Kidney tubule cell (primary cell): ENCODE measurements at places on chromosomes 4 and X.

GRCh38 chr4:1021386-1022050, 10.1 kb downstream of the FGFRL1 start:
- no peak for DNase-seq

GRCh38 chr4:132910229-132910748, 238.8 kb upstream of the PCDH10 start:
- DNase-seq, result no peak

DNA sequence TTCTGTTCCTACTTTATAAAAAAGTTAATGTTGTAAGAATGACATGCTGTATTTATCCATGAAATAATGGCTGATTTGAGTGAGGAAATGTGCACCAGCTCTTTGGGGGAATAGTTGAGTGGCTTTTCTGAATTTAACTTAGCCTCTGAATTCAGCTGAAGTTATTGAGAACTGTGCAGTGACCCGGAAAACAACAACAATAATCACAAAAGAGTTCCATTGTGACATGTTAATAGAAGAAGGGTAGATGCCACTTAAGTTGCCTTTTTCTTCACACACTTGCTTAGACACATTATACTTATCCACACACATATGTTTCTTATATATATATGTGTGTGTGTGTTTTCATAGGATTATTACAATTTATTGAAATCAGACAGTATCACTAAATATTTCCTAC, 301.2 kb downstream of the BMPR1B start:
- no peak for DNase-seq

DNA sequence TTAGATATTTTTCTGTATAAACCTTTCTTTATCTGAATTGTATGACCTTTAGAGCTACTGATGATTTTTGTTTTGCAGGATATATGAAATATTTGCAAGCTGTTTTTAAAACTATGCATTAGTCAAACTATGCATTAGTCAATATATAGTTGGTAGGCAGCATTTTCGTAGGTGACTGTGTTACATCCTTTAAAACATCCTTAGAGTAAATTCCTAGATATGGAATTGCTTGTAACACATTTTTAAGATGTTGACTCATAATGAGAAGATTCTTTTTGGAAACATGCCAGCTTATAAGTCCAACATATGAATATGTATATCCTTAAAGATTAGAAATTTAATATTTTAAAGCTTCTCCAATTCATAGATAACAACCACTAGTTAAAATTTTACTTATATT, 1768.5 kb downstream of the PCDH7 start:
- no peak for DNase-seq

DNA sequence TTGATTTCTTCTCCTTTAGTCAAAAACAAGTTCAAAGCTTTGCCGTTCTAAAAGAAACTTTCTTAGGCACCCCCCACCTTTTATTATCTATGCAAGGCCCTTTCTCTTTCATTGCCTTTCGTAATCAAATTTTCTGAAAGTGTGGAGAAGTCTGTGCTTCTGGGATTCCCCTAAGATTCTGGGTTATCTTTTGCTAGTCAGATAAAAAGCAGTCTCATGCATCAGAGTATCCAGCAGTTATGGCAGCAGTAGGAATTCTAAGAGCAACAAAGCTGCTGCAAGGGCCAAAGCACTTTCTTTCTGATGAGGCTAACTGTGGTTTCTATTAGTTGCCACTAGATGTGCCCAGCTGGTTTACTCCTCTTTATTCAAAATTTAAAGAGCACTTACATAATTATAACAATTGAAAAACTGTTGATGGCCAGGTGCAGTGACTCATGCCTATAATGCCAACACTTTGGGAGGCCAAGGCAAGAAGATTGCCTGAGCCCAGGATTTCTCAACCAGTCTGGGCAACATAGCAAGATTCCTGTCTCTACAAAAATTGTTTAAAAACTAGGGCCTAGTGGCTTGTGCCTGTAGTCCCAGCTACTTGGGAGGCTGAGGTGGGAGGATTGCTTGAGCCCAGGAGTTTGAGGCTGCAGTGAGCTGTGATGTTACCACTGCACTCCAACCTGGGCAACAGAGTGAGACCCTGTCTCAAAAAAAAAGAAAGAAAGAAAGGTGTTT, 296.2 kb downstream of the PAPSS1 start:
- no peak for DNase-seq
